Activated CD8-positive, alpha-beta memory T cell treated with anti-CD3 and anti-CD28 coated beads for 1 hour (primary cell): ENCODE measurements at places on chromosomes 1 and 21.
A peak's percentile ranks its signal among the peaks of the same experiment; 100 is the strongest.

GRCh38 chr1:167683641-167684502 lies 37.9 kb upstream of the MPZL1 start:
- DNase-seq = no peak

GRCh38 chr1:201709564-201710295 lies 119.2 kb upstream of the IPO9 start:
- peak; percentile 38 for DNase-seq

DNA sequence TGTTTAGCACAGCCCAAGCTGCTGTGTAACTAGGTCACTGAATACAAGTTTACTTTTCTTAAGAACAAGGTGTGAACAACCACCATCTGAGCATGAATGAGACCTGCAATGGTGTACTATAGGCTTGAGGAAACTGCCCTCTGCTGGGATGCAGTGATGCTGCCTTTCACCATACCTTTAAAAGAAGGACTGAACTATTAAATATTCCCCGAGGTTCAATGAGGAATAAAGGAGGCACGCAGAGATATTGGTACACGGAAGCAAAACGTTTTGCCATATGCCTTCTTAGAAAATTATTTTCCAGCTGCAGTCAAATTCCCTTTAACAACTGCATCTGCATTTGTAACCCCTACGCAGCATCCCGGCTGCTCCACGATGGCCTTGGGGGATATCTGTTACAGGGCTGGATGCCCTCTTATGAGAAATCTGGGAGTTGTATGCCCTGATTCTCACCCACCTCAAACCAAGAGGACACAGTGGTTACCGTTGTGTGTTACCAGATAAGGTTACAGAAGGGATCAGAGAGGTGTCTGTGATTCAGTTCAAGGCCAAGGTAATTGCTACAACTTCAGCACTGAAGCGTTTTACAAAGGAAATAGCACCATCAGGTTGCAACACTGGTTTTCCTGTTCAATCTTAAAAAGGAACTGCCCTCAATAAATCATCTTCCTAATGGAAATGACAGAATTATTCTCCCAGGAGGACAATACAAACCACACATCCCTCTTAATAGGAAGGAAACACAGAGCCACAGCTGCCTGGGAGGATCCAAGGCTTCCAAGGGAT lies 470.5 kb downstream of the LTN1 start:
- no peak for DNase-seq

GRCh38 chr1:55216096-55216495 lies 932 bp upstream of the USP24 start:
- no peak for DNase-seq

- peak; percentile 58 for DNase-seq
Observed at GRCh38 chr1:27342778-27343638, 1.2 kb downstream of the SYTL1 start.

GRCh38 chr1:25922971-25923552 lies 16.8 kb upstream of the STMN1 start:
- DNase-seq = no peak

DNA sequence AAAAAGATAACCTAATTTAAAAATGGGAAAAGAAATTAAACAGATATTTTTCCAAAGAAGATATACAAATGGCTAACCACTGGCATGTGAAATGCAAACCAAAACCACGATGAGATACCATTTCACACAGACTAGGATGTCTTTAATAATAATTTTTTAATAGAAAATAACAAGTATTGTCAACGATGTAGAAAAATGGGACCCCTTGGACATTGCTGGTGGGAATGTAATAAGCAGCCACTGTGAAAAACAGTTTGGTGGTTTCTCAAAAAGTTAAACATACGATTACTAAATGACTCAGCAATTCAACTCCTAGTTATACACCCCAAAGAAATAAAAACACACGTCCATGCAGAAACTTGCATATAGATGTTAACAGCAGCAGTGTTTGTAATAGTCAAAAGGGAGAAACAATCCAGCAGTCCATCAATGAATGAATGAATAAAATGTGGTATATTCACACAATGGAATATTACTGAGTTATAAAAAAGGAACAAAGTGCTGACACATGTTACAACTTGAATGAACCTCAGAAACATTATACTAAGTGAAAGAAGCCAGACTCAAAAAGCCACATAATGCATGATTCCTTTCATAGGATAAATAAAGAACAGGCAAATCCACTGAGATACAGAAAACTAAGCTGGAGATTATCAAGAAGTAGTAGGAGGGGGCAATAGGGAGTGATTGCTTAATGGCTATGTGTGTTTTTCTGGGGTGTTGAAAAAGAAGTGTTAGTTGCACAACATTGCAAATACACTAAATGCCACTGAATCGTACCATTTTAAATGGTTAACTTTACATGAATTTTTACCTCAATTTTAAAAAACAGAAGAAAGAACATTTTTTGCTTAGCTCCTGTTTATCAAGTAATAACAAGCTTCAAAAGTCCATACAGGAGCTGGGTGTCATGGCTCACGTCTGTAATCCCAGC lies 4.1 kb downstream of the PPT1 start:
- DNase-seq = no peak

GRCh38 chr1:41500781-41501518 lies 16.5 kb upstream of the EDN2 start:
- no peak for DNase-seq

DNA sequence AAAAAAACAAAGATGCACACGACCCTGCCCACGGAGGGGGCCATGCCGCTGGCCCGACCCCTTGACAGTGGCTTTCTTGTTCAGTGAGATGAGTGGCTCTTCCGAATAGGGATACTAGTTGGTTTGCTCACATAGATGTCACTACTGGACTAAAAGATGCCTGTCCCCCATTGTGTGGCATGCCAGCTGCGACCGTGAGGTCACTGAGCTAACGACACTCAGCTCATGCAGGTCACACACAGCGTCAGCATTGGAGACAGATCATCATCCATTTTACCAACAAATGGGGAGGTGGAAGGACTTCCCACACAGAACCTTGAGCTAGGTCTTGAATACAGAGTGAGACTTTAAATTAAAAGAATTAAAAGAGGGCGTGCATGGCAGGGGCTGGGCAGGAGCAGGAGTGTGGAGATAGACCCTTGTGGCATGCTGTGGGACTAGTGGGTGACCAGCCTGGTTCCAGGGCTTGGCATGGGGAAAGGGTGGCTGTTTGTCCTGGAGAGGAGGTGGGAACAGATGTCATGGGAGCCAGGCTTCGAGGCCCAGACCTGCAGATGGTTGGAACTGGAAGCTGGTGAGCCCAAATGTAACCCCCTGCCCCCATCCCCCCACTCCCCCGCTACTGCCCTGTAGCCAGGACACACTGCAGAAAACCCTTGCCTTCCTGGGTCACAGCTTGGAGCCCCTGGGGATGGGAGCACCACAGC lies 12.4 kb downstream of the SLC1A7 start:
- no peak for DNase-seq

DNA sequence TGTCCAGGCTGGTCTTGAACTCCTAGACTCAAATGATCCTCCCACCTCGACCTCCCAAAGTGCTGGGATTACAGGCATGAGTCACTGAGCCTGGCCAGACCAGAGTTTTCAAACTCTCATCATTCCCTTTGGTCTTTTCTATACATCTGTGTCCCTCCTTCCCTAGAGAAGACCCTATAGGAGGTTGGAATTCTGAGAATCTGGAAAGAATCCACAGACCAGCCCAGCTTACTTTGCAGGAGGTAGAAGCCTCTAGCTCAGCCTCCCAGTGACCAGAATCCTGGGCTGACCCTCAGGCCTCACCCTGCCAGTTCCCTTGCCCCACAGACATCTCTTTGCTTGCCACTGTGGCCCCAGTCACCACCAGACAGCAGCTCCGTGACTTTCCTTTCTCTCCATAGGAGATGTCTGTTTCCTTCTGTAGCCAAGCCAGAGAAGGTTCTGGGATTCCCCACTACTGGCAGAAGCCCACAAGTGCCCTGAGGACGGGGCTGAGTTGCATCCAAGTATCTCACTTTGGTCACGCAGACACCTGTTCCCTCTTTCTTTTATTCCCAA lies 34.7 kb upstream of the KHDRBS1 start:
- no peak for DNase-seq

DNA sequence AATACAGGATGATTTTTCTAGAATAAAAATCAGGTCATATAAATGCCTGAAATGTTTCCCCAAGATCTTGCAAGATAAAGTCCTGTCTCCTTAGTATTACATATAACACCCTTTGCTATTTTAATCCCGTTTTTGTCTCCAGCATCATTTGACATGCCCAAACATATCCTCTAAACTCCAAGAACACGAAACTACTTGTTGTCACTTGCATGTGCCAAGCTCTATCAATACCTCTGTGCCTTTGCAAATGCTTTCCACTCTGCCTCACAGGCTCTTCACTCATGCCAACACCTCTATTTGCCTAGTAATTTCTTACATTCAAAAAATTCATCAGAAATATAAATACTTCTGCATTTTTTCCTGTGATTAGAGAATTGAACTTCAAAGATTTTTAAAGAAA lies 37.9 kb downstream of the LRRIQ3 start:
- no peak for DNase-seq

DNA sequence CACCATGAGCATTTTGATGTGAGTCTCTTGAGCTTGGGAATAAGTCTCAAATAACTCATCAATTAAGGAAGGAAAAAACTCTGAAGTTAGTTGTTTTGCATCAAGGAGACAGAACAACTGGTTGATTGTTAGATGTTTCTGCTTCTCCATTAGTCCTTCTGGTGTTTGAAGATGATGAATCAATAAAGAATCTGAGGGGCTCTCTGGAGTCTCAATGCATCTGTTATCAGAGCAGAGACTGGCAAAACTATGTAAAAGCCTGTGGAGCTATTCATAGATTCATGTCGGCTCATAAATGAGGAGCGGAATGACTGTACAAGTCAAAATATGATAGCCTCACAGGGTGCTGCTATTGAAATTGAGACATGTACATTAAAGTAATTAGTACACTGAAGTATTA lies 73.3 kb upstream of the ZC3H11B start:
- no peak for DNase-seq

DNA sequence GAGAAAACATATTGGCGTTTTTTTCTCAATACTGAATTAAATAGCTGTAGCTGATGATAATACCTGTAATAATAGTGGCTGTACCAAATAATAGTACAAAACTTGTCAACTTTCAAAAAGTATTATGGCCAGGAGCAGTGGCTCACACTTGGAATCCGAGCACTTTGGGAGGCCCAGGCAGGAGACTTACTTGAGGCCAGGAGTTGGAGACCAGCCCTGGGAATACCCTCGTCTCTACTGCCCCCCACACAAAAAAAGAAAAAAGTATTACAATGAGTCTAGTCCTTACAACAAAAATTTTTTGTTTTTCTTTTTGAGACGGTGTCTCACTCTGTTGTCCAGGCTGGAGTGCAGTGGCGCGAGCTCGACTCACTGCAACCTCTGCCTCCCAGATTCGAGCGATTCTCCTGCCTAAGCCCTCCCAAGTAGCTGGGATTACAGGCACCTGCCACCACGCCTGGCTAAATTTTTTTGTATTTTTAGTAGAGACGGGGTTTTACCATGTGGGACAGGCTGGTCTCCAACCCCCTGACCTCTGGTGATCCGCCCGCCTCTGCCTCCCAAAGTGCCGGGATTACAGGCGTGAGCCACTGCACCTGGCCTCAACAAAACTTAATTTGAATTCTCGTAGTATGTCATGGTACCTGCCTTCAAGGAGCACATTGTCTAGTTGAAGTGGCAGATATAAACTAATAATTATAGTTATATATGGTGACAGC lies 1.4 kb downstream of the RBBP4 start:
- DNase-seq = no peak

DNA sequence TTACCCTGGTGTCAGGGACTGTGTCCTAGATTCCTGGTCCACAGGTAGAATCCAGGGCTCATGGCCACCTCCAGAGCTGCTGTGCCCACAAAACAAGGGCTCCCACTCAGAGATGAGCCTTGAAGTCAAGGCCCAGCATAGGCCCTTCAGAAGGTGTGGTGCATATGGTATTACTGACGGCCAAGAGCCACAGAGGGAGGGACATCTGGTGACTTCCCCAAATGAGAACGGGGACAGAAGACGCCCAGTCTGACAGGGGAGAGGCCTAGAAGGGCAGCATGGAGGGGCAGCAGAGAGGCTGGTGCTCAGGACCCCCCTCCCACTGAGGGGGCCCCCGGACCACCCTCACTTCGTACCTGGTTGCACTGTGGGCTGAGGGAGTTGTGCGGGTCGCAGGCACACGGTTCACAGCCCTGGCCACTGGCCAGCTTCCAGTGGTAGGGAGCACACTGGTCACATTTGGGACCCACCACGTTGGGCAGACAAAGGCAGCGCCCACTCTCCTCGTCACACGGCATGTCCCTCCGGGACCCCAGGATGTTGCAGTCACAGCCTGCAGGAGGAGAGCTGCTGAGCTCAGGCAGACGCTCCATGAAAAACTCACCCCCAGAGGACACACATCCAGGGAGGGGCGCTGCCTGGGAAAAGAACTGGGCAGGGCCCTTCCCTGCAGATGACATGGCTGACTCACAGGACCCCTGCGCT lies 25.0 kb downstream of the LAMB3 start:
- no peak for DNase-seq

- DNase-seq = no peak
Observed at GRCh38 chr1:114263343-114263742, 109.7 kb upstream of the SYT6 start.

GRCh38 chr1:173866413-173867115 lies 1.2 kb downstream of the GAS5 start:
- DNase-seq = no peak
